Activated naive CD8-positive, alpha-beta T cell treated with anti-CD3 and anti-CD28 coated beads for 36 hours (primary cell): ENCODE measurements at places on chromosomes 1 and 21. TPM values are rescaled to one million over a fixed set of nuclear protein-coding genes. Genes with fewer than 3 reads are reported as not detected.

LDLRAD2 gene
- 0.22 TPM for total RNA-seq

TMPRSS3 gene
- 49.1 TPM for total RNA-seq

ZNF648 gene
- not detected for total RNA-seq

- DNase-seq, result no peak
Measured at GRCh38 chr1:70503358-70503757, 92.3 kb downstream of the CTH start.

KRTAP21-3 gene
- not detected for total RNA-seq

GRCh38 chr1:108075055-108075454 is 110.1 kb upstream of the VAV3 start:
- no peak for DNase-seq

DNA sequence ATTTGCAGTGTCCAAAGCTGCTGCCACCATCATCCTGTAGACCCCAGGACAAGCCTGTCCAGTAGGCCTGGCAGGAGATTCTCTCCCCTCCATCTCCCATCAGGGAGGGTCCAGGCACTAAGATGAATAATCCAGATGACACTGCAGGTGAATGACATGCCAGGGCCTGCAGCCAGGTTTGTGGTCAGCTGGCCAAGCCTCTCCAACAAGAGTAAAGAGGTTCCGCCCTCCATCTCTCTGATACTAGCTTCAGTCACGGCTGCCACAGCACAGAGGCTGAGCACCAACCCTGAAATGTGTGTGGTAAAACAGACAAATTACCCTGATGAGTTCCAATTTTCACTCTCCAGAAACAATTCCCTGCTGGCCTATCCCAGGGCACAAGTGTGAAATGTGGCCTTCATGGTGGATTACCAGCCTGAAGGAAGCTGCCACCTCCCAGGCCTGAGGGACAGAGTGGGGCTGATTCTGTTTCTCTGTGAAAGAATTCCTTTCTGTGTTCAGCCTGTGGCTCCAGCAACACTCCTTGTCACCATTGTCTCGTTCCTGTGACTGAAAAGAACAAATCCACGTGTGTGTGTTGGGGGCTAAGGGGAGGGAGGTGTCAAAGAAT is 19.9 kb upstream of the LHX4 start:
- DNase-seq, result no peak

GRCh38 chr1:98133131-98133530 is 212.3 kb upstream of the DPYD start:
- no peak for DNase-seq

DNA sequence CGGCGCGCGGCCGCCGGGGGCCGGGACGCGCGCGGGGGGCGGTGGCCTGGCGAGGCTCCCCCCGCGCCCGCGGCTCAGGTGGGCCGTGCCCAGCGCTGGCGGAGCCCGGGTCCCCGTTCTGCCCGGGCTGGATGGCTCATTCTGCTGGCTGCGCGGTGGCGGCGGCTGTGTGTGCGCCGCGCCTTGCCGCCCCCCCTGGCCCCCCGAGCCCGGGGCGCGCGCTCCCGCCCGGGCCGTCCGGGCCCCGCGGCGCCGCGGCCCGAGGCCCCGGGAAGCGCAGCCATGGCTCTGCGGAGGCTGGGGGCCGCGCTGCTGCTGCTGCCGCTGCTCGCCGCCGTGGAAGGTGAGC is at the start of gene EPHB2:
Gene EPHB2, plus strand, starts transcription at position 139 of the 349 bp plus-strand sequence. Its CDS starts 144 bp downstream, at position 283.
- DNase-seq, result peak; percentile 48
